ENCODE measurements at places on chromosomes 7 and 10.

GRCh38 chr10:85610381-85611092 lies 756.1 kb downstream of the GRID1 start:
- no peak for DNase-seq

DNA sequence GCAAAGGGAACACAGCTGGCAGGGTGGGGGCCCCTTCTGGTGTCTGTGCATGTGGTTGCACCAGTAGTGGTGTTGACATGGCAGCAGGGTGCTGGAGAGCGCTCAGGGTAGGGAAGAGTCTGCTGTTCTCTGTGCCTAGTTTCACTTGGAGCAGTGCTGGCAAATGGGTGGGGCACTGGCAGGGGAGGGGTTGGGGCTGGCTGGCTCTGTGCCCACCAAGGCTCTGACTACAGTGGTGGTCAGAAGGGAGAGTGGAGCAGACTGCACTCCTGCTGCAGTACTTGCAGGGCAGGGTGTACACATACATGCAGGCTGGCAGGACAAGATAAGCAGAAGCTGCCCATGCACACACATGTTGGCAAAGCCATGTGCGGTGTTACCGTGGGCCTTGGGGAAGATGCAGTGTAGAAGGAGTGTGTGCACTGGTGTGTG lies 18.2 kb downstream of the FAM25A start:
- DNase-seq = no peak

DNA sequence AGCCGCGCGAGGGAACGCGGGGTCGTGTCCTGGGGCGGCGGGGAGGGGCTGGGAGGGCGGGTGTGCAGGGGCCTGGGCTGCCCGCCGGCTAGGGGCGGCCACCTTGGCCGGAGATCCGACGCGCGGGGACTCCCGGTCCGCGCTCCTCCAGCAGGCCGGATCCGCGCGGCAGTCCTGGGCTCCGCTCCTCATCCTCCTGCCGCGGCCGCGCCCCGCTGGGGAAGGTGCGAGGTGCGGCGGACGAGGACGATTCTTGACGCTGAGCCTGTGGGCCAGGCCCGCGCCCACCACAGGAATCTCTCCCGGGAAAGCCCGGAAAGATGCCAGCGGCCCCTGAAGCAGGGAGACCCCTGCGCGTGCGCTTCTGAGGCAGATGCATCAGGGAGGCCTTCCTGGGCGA lies 6.6 kb upstream of the OGDHL start:
- DNase-seq = no peak

GRCh38 chr10:72229261-72230251 lies 13.5 kb upstream of the ASCC1 start:
- DNase-seq = no peak

GRCh38 chr10:71812016-71812912 lies 38.8 kb downstream of the PSAP start:
- DNase-seq = peak; percentile 52

DNA sequence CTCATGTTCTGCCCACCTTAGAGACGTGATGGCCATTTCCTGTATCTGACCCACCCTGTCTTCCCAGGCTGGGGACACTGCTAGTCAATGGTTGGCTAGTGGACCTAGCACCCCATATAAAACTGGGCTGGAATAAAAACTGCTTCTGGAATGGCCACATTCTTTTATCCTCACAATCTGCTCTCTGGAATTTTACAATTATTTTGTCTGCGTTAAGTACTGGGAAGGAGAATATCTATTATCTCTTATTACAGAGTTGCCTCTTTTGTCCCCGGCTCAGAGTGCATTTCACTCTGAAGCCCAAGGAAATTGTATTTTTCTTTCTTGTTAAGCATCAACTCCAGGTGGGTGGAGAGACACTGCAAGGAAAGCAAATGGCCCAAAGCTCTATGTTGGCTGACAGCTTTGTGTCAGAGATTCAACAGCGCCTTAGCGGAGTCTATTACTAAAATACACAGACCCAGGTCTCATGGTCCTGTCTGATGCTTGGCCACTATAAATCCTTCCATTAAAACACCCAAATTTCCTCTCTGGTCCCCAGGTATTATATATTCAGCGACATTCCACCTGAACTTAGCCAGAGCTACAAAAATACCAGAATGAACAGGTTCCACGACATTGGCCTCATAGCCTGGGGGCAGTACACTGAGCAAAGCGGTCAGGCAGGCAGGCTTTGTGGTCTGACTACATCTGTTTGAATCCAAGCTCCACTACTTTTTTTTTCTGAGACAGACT lies 121.7 kb downstream of the PRPF18 start:
- no peak for DNase-seq

DNA sequence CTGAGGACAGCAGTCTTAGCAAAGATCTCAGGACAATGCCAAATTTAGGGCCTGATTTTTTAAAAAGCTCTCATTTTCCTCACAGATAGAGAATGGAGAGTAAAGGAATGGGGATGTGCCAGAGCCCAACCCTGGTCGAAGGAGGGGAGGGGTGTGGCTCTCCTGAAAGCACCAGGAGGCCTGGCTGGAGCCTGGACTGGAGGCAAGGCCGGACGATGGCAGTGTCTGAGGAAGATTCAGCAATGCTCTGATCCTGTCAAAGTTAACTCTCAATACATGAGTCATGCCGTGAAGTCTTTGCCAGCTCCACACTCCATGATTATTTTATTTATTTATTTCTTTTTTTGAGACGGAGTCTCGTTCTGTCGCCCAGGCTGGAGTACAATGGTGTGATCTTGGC lies 108.3 kb downstream of the UPF2 start:
- no peak for DNase-seq

GRCh38 chr7:141455723-141456122 lies 95.5 kb upstream of the AGK start:
- DNase-seq = no peak

- DNase-seq = no peak
Observed at GRCh38 chr7:157540020-157540419, 203.2 kb downstream of the DNAJB6 start.

DNA sequence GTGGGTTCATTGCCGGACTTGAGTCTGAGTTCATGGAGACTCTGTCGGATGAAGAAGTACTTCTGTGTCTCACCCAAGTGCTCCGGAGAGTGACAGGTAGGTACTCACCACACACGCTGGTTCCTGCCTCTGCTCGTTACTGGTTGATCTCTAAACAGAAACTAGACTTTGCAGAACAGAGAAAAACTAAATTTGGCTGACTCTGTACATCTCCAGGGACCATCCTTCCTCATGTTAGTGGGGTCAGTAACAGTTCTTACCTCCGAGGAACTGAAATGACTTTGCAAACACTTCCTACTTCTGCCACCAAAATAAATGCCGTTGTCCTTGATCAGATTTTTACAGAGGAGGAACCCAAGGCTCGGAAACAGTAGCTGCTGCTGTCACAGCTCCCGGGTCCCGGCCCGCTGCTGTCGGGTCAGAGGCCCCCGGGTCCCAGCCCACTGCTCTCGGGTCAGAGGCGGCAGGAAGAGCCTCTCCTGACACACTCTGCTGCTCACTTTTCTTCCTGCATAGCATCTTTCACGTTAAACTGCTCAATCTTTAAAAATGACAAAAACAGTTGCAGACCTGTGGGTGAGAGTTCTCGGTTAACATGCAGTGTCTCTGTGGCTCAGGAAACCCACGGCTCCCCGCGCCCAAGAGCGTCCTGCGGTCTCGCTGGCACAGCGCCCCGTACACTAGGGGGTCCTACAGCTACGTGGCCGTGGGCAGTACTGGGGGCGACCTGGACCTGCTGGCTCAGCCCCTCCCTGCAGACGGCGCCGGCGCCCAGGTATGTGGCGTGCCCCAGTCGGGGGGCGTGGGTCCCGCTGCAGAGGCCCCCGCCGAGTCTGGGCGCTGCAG lies 4.8 kb upstream of the MTG1 start:
- DNase-seq = no peak

GRCh38 chr10:68331455-68332258 lies at the start of gene HNRNPH3:
Gene HNRNPH3, plus strand, starts transcription at chr10:68332064. Its CDS starts 5,158 bp downstream, at chr10:68337222.
- DNase-seq = peak; percentile 97

GRCh38 chr10:18254692-18255091 lies 114.5 kb downstream of the CACNB2 start:
- no peak for DNase-seq

- no peak for DNase-seq
Observed at GRCh38 chr7:7746458-7746857, 28.1 kb upstream of the RPA3 start.

DNA sequence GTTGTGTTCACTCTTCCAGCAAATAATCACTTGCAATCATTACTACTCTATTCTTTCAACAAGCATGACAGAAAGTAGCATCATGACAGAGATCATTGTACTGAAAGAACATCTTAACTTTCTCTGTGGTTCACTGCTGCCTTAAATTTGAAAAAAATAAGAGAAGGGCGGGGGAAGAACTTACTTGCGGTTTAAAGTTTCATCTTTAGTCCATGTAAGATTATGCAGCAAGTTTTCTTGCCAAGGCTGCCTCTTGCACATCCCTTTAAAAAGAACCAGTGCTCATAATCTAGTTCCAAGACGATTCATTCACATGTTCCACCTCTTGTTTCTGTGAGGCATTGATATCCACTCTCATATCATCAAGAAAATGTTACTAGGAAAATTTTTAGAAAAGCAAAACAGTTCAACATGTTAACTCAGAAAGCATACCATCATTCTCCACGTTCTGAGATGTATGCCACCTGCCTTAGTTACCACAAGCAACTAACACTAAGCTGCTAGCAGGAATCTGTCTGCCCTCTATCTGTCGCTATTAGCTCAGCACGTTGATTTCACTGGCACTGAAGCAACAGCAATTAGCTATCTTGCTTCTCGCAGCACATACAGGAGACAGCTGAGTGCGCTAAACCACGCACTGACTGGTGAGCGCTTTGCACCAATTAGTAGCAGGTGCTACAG lies at the start of gene PCDH15:
Gene PCDH15 (minus strand): TSS at position 491 of the 681 bp plus-strand sequence. CDS start 136,969 bp downstream, outside the sequence.
- no peak for DNase-seq

DNA sequence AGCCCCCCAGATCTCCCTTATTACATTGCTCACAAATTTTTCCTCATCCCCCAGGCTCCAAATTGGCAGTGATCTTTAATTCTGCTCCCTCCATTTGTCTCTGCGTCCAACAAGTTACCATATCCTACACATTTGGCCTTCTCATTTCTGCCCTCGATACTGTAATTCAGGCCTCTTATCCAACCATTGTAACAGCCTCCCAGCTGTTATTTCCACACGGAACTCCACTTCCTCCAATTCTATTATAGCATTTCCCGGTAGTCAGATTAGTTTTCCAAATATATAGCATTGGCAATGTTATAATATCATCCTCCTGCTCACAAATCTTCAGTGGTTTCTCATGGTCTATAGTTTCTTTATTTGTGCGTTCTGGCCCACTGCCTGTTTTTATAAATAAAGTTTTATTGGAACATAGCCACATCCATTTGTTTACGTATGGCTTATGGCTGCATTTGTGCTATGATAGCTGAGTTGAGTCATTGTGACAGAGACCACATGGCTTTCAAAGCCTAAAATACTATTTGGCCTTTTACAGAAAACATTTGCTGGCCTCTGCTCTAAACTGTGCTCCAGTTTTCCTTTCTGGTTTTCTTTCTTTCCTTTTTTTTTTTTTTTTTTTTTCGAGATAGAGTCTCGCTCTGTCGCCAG lies 126.5 kb upstream of the ZNF438 start:
- no peak for DNase-seq

GRCh38 chr10:11017000-11017569 lies 587 bp upstream of the CELF2 start:
- no peak for DNase-seq

GRCh38 chr7:30285067-30285535 lies 704 bp downstream of the ZNRF2 start:
- DNase-seq = peak; percentile 20

- no peak for DNase-seq
Observed at GRCh38 chr7:74018246-74018895, 9.6 kb upstream of the ELN start.

DNA sequence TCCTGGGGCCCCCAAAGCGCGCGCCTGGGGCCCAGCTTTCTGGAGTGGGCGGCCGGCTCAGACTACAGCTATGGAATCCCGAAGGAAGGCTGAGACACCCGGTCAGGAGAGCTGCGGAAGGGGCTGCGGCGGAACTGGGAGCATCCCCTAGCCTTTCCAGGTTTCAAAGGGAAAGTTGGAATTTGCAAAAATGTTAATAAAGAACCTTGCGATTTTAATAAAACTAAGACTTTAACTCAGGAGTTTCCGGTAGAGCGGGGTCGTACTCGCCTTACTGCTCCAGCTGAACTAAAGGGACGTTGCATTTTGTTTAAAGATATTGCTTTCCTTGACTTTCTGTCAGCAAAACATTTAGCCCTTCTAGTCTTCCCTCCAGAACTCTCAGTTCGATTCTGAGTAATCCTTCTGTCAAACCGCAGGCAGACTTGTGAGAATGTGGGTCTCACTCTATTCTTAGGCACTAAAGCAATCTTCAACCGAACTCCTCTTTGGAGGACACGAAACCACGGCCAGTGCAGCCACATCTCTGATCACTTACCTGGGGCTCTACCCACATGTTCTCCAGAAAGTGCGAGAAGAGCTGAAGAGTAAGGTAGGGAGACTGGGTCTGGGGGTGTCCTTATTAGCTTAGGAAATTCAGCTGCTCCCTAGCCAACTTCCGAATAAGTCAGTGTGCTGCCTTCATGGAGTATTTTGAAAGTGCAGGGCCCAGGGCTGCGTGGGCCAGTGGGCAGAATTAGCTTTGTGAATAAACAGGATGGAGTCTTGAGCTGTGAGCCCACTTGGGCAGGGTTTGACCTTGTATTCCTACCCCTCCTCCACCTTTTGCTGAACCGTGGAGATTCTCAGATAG lies 1.9 kb downstream of the CYP26A1 start:
- no peak for DNase-seq

DNA sequence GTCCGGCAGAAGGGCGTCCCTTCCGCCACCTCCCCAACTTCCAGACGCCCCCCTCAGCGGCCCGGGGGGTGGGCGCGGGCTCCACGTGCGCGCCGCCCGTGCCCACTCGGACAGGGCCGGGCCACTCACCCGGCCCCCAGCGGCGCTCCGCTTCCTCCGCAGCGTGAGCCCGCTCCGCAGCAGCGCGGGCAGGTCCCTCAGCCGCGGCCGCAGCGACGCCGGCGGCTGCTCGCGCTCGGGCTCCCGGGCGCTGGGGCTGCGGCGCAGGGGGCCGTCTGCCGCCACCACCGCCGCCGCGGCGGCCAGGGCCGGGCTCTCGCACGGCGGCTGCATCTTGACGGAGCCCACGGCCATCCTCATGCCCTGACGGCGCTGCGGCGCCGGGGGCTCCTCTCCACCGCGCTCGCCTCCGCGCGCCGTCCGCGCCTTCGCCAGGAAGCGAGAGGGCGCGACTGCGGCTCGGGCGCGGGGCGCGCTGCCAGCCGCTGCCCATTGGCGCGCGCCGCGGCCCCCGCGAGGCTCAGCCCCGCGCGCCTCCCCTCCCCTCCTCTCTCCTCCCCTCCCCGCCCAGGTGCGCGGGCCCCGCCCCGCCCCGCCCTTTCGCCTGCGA lies at the start of gene RAPGEF5:
Gene RAPGEF5 (minus strand): TSS at position 454 of the 610 bp plus-strand sequence. CDS start 94 bp downstream, at position 360.
- no peak for DNase-seq

GRCh38 chr7:18295781-18296423 lies 199.6 kb upstream of the HDAC9 start:
- no peak for DNase-seq

GRCh38 chr7:101531726-101532357 lies 97.3 kb downstream of the MYL10 start:
- DNase-seq = no peak

- DNase-seq = no peak
Observed at GRCh38 chr10:5581670-5582566, 57.2 kb downstream of the CALML3 start.

- DNase-seq = no peak
Observed at GRCh38 chr10:46052791-46053375, 6.8 kb upstream of the MSMB start.

All from activated naive CD4-positive, alpha-beta T cell (primary cell).